ENCODE measurements at places on chromosomes 1 and 21. TPM values are rescaled to one million over a fixed set of nuclear protein-coding genes. Genes with fewer than 3 reads are reported as not detected.

GRCh38 chr1:54968551-54968950 is 11.9 kb upstream of the TMEM61 start:
- DNase-seq: no peak

- DNase-seq: no peak
Observed at GRCh38 chr1:46941135-46941694, at the start of gene CYP4A11. Gene CYP4A11 (minus strand): TSS chr1:46941476. CDS start chr1:46941433, 43 bp downstream.

Gene FCRL1
- total RNA-seq: not detected

Gene HES3
- not detected for total RNA-seq

- DNase-seq: no peak
Observed at GRCh38 chr21:37593740-37594471, 227.3 kb downstream of the DYRK1A start.

DNA sequence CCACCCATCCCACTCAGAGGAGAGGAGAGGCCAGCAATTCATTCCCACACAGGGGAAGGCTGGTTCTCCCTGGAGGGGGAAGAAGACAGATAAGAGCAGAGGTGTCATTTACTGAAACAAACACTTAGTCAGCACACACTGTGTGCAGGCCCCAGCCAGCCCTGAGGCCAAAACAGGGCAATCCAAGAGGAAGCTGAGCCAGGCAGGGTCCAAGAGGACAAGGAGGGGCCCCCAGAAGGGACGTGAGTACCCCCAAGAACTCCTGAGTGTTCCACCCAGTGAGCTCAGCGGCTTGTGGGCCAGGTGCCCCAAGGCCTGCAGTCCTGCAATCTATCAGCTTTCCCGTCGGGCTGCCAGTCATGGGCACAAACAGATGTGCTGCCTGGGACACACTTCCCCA is 15.8 kb downstream of the ADGRB2 start:
- no peak for DNase-seq

DNA sequence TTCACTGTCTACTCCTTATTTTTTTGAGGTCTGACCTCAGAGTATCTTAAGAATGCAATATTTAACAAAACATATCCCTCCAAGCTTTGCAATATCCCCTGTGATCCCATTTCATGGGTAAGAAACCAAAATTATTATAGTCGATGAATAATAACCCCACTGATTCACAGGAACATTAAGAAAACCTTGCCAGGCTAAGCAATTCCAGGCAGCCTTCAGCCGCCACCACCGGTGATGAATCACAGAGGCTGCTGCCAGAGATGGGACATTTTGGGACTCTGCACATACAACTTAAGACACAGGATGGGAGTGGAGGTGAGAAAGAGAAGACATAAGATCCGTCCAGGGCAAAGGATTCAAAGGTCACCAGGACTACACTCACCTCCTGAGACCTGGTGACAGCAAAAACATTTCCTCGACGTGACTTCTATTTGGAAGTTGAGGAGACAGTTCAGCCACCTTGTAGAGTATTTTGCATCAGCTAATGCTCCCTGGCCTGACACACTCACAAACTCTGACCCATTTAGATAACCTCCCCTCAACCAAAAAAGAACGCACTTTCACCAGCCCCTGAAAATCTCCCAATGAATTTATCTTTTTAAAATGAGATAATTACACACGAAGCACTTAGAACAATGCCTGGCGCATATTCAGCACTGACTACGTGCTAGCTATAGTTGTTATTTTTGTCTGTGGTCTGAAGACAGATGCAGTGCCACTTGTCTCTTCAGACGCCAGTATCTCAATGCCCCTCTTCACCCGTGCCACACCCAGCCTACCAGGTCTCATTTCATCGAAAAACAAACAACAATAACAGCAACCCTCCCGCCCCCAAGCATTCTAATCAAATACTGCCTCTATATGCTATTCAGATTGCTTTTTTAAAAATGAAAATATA is 17.8 kb upstream of the OVAAL start:
- DNase-seq: peak; percentile 45

Measured in HT1080 (cell line).